ENCODE measurements at places on chromosomes 12 and 14.

DNA sequence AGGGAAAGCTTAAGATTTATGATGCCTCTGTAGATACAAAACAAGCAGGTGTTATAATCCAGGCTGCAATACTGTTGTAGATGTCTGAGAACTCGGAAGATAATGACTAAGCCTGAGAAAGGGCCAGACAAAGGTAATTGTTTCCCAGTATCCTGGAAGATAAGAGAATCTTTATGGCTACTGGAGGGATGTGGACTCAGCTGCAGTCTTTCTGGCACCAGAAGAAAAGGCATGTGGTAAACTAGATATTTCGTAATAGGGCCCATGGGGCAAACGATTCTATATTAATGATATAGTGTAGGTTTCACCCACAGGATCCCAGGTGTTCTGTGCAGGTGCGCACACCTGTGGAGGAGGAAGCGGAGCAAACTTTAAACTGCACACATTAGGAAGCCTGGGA, 9.2 kb upstream of the APOLD1 start:
- no peak for DNase-seq

DNA sequence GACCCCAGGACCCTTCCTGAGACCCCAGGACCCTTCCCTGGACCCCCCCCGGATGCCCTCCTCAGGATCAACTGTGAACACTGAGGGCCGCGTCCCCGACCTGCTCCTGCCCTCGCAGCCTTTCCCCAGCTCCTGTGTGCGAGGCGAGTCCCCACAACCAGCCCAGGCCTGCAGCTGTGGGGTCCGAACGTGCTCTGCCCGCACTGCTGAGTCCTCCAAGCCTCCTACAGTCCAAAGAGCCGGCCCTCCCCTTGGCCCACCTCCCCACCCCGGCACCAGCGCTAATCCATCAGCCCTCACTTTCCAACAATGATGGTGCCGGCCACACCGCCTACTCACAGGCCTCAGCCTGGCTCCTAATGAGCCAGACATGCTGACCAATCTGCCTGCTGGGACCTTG, 26.2 kb upstream of the ANKLE2 start:
- no peak for DNase-seq

GRCh38 chr12:89239534-89239933, 112.8 kb downstream of the DUSP6 start:
- DNase-seq = no peak

GRCh38 chr14:73997108-73997943, 21.8 kb downstream of the ENTPD5 start:
- no peak for DNase-seq

GRCh38 chr12:29741342-29742241, 42.1 kb downstream of the TMTC1 start:
- no peak for DNase-seq

DNA sequence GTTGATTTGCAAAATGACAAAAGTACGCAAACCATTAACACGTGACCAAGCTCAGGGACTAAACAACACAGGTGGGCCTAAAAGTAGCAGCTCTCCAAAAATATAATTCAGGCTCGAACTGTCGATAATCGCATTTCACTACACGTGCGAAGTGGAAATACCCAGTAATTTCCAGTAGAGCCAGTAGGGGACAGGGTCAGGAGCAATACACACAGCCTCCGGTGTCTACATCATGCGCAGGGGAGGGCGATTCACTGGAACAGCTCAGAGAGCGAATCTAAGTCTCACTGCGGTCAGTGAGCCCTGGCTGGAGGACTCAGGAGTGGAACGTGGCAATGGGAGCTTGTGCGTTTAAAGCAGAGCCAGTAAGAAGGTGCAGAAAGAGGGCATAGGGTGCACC, 40.4 kb downstream of the SETD3 start:
- no peak for DNase-seq

GRCh38 chr12:15522574-15523187, 200.4 kb downstream of the PTPRO start:
- no peak for DNase-seq

DNA sequence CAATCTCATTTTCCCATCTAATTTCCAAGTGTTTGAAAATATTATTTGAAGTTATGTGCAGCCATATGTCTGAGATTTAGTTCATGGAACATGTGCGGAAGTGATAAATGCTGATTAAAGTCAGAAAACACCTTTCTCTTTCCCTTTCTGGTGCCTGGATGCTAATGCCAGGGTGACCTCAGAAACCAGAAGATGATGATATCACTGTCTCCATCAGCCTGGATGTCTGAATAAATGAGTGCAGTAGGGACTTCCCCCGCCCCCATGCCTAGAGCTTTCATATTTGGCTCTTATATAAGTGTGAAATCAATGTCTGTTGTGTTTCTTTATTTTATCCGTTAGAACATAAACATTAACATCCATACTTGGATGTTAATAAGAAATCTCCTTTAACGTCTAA, 261.9 kb upstream of the LRIG3 start:
- peak; percentile 30 for DNase-seq

- no peak for DNase-seq
Measured at GRCh38 chr12:100484891-100485471, 11.3 kb downstream of the NR1H4 start.

Measured in stimulated activated CD4-positive, alpha-beta T cell treated with anti-CD3 and anti-CD28 coated beads, Interleukin-1b, Interleukin-23, amount 100 ng/mL, for 48 hours (primary cell).